Activated CD4-positive, alpha-beta T cell treated with anti-CD3 and anti-CD28 coated beads, Interleukin-2, amount 50 U/mL, for 24 hours (primary cell): ENCODE measurements at places on chromosomes 6 and 20.

DNA sequence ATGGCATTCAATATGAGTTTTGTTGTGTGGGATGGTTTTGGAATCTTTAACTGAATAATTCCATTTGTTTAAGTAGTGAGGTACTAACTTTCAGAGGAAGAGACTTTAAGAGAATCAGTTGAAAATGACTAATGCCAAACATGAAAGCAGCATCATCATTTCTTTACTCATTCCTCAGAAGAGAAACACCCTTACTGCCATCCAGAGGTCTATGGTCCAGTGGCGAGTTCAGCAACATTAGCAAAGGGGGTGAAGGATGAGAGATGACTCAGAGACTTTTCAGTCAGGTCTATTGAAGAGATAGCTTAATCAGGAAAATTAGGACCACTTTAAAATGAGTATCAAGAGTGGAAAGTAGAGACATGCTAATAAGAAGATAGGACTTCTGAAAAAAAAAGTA, 118.8 kb downstream of the COL19A1 start:
- DNase-seq, result no peak

DNA sequence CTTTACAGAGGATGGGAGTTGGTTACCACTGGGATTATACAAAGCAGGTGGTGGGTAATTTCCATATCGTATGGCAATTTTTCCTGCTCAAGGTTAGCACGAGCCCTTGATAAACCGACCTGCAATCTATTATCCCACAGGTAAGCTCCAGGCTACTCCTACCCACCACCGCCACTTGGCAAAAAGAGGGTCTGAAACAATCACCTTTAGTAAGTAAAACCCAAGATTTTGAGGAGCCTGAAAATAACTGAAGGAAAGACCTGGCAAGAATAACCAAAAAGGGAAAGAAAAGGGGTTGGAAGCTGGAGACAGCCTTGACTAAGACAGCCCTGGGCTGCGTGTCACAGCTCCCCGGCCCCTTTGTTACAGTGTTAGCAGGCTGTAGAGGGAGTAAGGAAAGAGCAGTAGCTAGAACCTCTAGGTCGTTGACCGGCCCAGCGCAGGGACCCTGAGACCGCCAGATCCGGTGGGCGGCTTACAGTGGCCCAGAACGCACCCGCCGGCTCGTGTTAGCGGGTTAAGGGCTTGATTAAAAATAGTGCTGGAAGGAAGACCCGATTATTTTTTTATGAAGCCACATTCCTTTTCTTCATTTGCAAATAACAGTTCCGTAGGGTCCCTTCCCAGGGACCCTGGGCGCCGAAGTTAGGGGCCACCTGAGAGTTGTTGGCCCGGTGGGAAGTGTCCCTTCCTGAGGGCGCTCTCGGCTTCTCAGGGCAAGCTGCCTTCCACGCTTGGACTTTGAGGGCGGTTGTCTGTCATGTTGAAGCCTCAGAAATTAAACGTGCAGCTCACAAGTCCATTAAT, 30.5 kb downstream of the TFAP2B start:
- no peak for DNase-seq

DNA sequence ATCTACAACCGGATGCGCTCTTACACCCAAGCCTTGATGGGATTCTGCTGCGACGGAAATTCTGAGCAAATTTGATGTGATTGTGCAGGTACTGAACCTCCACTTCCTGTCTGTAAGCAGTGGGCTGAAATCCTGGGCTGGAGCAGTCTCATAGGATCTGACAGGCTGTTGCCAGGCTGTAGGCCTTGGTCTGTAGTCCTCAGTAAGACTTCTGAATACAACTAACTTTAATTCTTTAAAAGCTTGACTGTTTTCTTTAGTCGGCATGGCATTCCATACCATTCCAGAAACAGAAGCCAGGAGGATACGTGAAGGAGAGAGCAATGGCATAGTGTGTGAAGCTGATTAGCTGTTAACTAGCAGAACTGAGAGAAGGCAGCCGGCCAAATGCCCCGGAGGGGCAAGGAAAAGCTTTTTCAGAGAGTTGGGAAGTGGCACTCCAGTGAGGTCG, 68.3 kb downstream of the ADTRP start:
- peak; percentile 74 for DNase-seq

GRCh38 chr6:1485678-1486077, 96.3 kb downstream of the FOXF2 start:
- DNase-seq, result no peak

DNA sequence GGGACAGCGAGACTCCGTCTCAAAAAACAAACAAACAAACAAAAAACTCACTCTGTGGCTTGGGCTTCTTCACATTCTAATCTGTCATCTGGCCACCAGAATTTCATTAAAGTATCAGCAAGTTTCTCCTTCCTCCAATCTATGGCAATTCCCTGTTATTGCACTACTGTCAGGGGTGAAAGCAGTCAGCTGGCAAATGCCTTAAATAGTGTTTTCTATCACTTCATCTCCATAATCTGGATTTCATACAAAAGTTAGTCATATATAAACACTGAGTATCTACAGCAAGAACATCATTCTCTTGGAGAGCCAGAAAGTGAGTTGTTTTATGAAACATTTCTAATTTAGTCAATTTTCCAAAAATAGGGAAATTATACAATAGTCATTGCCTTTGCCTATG, 56.1 kb downstream of the PHACTR3 start:
- no peak for DNase-seq

DNA sequence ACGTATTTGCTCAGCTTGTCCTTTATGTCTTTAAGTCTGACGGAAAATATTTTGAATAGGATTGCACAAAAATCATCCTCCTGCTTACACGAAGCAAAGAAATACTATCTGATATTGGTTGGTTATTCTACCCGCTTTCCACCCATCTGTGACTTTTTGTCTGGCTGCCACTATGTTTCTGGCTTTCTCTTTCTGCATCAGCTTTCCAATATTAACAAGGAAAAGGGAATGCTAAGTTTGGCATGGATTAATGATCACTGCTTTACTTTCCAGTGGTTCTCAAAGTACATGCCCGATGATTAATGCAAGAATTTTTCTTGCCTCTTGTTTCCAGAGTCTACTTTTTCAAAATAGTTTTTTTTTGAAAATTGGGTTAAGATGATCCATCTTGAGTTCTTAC, 57.0 kb downstream of the RNF144B start:
- DNase-seq, result no peak

- no peak for DNase-seq
Measured at GRCh38 chr6:117346142-117346930, 79.4 kb downstream of the ROS1 start.

GRCh38 chr20:9736373-9736772, 102.5 kb downstream of the PAK5 start:
- DNase-seq, result no peak

GRCh38 chr6:43383021-43383667, 13.7 kb upstream of the ZNF318 start:
- no peak for DNase-seq

DNA sequence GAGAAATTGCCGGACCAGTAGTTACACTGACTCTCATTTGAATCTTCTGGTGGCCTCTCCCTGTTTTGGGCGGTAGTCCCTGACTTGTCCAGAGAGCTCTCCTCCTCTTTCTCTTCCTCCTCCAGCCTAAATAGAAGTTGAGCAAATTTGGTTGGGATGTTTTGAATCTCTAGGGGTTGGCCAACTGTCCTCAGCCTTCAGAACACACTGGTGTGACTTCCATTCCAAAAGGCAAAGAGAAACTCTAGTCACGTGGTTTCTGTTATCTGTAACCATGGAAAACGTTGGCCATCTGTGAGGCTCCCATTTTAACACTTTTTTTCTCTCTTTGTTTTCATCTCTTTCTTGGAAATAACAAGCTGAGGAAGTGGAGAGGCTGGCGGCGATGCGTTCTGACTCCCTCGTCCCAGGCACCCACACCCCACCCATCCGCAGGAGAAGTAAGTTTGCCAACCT, 275.3 kb downstream of the TBC1D7 start:
- DNase-seq, result no peak

GRCh38 chr6:46935687-46936086, 13.9 kb upstream of the ADGRF5 start:
- no peak for DNase-seq

DNA sequence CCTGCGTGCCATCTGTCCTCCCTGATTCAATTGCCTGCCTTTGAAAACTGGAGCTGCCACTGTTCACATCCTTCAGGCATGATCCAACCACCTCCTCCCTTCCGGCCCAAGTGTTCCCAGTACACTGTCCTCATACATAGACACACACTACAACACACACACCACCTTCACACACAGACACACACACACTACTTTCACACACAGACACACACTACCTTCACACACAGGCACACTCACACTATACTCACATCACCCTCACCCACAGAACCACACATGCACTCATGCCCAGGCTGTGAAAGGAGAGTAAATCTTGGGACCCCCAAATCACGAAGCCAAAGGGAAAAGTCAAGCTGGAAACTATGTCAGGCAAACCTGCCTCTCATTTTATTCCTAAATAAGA, 109.4 kb upstream of the MYLIP start:
- DNase-seq, result no peak

- peak; percentile 9 for DNase-seq
Measured at GRCh38 chr6:24547243-24547642, 52.5 kb downstream of the ALDH5A1 start.

GRCh38 chr6:150395388-150396009, 26.7 kb downstream of the IYD start:
- DNase-seq, result no peak

- DNase-seq, result no peak
Measured at GRCh38 chr6:35287671-35288396, 9.8 kb upstream of the DEF6 start.

DNA sequence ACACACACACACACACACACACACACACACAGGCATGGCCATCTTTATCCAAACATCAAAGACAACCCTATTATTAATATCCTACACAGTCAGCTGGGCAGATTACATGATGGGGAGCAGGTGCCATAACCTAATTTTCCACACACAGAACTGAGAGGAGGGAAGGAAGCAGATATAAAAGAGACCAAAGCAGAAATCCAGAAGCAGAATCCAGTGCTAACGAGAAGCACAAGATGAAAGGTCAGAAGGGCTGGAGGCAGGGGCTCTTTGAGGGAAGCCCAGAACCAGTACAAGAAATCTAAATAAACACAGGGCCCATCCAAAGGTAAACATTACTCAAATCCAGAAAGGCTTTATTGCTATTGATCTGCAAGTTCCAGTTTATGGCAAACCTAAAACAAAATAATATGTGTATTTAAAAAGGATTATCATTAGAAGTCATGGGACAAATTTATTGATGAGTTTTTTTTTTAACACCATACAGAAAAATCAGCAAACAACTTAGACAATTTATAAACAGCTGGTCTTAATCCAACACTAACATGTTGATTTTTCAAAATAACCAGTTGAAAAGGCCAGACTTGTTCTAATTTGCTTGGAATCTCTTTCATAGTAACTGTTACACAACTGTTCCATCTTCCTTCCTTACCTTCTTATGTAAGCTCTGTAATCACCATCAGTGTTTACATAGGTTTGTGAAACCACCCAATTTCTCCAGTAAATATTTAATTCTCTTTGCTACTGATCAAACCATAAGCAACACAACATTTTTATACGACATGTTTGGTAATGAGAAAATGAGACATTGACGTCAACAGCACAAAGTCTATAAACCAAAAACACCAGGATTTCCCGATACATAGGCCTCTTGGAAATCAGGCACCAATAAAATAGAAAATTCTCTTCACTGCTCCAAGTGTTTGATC, 34.2 kb downstream of the SLC23A2 start:
- no peak for DNase-seq

DNA sequence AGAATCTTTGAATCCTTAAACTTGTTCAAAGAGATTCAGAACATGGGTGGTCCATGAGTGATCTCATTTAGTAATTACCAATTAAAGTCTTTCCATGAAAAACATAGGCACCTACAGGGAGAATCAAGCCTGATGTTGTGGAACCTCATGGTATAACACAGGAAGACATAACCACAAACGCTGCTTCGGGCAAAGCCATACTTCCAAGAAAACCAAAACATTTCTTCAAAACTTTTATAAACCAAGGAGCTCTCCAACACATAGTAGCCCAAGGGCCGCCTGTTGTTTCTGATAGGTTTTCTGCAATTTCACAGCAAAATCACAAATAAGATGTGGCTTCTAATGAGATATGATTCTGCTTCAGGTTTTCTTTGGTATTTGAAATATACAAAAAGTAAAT, 2.5 kb downstream of the CHD6 start:
- DNase-seq, result no peak

GRCh38 chr6:36963451-36964290, 9.1 kb downstream of the PI16 start:
- no peak for DNase-seq

DNA sequence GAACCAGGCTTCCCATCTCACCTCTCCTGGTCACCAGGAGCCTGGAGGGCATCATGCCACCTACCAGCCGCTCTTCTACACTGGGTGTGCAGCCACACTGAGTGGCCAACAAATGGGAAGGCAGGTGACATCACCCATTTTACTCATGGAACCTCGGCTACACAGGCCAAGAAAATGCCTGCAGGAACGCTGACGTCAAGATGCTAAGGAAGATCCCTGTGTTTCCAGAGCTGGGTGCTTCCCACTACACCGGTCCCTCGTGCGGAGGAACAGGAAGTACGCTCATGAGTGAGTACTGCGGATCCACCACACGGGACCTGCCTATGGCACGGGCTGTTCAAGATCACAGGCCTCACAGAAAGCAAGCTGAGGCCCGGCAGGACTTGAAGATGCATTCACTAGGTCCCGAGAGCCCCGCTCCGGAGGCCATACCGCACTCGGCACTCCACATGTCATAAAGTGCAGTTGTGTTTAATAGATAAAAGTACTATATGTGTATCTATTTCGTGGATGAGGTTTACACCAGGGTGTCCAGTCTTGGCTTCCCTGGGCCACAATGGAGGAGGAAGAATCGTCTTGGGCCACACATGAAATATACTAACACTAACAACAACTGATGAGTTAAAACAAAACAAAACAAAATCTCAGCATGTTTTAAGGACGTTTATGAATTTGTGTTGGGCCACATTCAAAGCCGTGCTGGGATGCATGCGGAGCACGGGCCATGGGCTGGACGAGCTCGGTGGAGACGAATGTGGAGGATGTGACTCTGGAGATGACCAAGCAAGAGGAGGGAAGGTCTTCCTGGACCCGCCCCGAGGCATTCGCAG, 257.9 kb downstream of the THBS2 start:
- DNase-seq, result no peak

DNA sequence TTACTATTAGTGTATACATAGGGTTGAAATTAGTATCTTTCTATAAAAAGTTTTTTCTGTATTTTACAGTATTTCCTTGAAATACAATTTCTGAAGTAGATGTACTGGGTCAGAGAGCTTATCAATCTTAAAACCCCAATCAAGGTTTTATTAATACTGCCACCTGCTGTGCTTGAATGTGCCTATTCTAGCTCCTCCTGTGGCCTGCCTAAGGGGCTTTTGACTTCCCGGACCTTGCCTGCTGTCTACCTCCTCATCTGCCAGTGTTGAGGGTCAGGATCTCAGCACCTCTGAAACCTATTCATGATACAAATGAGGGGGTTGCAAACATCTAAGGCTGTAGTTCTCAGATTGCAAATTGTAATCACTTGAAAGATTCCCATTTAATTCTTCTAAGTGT, 9.2 kb downstream of the PACRG start:
- no peak for DNase-seq

GRCh38 chr20:24987873-24988835, 4.4 kb downstream of the APMAP start:
- DNase-seq, result no peak
